ENCODE measurements at places on chromosomes 6 and 20.

DNA sequence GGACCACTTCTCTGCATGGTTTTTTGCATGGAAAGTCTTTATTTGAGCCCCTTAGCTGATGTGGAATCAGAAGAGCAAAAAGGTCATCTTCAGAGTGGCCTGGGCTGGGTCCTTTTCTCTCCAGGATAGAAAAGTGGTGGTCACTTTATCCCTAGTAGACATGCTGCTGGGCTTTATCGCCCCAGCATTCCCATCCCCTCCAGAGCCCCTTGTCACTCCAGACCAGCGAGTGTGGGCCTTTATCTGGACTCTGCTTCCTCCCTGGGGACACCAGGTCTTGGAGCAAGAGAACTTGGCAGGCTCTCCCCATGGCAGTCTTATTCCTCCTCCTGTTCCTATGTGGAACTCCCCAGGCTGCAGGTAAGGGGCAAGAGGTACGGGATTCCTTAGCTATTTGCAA lies at the start of gene LY6G6F:
TSS of gene LY6G6F (plus strand) at position 268 of the 400 bp plus-strand sequence. CDS start at position 309, 41 bp downstream.
- no peak for DNase-seq

- DNase-seq: peak; percentile 98
Observed at GRCh38 chr20:57212534-57213276, 53.7 kb downstream of the BMP7 start.

- no peak for DNase-seq
Observed at GRCh38 chr6:89037141-89037900, 43.2 kb upstream of the PNRC1 start.

- DNase-seq: no peak
Observed at GRCh38 chr20:53954723-53955658, 115.4 kb downstream of the BCAS1 start.

- DNase-seq: no peak
Observed at GRCh38 chr6:31020057-31020456, 9.8 kb downstream of the MUC22 start.

GRCh38 chr6:158912655-158913054 lies 87.3 kb downstream of the RSPH3 start:
- DNase-seq: no peak

DNA sequence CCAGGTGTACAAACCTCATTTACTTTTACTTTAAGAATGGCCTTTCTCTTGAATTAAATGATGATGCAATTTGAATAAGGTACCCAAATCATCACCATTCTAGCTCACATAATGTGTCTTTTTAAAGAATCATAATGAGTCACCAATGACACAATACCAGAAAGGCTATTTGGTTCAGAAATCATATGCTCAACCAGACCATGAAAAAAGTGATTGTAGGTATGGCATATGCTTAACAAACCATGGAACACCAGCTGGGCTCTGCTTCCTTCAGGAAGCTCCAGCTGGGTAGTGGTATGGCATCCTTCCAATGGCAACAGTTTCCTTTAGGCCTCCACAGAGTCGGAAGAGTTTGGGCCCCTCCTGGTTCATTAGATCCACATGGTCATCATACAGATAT lies 128.2 kb downstream of the FRK start:
- no peak for DNase-seq

GRCh38 chr6:110147870-110148269 lies 31.6 kb downstream of the WASF1 start:
- no peak for DNase-seq

GRCh38 chr6:27771235-27771634 lies 141.0 kb downstream of the OR2B2 start:
- DNase-seq: no peak

- no peak for DNase-seq
Observed at GRCh38 chr20:57195469-57196100, 70.9 kb downstream of the BMP7 start.

DNA sequence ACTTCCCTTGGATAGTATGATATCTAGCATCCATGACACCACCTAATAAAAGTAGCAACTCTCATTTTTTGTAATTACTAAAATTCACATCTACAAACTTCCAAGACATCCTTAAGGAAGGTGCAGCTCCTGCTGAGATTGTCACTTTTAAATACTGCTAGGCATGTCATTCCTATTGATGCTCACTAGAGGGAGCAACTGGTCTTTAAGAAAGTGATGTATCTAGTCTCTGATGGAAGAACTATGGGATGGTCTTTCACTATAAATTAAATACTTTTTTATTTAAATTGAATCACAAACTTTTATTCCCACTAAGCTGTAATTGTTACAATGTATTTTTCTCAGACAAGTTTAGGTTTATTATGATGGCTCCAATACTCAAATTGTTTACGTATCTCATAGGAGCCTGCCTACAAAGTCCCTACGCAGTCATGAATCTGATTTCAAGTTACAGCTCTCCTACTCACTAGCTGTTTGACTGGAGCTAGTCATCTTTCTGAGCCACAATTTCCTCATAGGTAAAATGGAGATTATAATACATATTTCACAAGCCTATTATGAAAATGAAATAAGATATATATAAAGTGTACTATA lies 8.1 kb upstream of the TSPYL1 start:
- no peak for DNase-seq

- DNase-seq: no peak
Observed at GRCh38 chr6:34491091-34491430, 25.2 kb downstream of the PACSIN1 start.

Data from 8988T (cell line).